SK-N-MC (cell line): ENCODE measurements at places on chromosomes 1 and 21.
A peak's percentile ranks its signal among the peaks of the same experiment; 100 is the strongest.

DNA sequence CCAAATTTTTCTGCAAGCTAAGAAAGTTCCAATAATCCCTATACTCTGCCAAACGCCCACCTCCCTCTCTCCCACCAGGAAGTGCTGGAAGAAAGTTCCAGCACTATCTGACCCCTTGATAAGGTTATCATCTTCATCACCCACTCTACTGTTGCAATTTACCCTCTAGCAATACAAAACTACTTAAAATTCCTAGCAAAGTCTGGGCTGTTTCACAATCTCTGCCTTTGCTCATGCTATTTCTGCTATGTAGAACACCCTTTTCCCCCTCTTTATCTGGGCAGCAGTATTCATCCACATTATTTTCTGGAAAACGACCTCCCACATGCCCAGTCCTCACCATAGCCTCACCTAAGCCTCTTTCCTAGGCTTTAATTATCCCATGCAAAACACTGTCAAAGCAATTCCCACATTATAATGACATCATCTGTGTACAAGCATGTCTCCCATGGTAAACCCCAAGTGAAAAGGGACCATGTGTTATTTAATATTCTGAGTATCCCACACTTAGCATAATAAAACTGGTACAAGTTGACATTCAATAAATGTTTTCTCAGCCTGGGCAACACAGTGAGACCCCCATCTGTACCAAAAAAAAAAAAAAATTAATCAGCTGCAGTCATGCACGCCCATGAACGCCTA lies 12.0 kb downstream of the F11R start:
- DNase-seq = no peak

DNA sequence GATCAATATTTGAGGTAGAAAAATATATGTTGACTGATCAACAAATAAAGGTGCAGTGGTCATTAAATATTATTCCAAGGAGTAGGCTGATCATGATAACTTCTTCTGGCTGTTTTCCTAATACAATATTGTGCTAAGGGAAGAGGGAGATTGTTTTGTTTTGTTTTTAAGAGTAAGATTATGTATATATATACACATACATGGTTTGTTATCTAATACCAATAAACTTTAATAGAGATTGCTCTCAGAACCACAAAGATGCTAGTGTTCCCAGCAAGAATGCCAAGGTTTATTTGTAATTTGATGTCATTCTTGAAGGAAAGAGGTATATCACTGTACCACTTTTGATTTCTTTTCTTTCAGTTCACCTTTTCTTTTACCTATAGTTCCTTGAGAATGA lies 10.1 kb downstream of the CLCA2 start:
- DNase-seq = no peak

GRCh38 chr1:25216123-25216522 lies 16.2 kb downstream of the SYF2 start:
- DNase-seq = no peak

GRCh38 chr1:87826681-87827251 lies 498.1 kb downstream of the LMO4 start:
- DNase-seq = peak; percentile 86

- DNase-seq = no peak
Measured at GRCh38 chr1:35603941-35604340, 30.8 kb downstream of the TFAP2E start.

DNA sequence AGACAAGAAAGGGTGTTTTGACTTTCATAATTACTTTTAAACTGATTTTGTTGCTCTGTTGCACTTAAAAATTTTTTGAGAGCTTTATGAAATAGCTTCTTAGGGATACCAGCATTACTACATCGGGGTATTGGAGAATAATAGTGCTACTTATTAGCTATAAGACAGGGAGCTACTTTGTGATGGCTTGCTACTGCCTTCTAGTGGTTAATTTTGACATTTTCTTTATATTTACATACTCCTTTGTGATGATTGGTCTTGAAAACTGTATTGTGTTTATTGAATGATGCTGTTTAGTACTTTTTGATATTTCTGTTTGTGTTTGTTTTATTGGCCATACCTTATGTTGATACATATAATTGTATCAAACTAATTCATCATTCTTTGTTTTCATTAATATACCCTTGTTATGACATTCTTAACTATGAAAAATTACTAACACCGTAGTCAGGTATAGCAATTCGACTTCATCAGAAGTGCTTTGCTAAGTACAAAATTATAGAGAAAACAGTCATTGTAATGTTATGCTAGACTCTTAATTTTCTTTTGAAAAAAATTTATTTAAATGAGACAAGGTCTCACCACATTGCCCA lies 85.5 kb downstream of the CLIC4 start:
- peak; percentile 87 for DNase-seq

GRCh38 chr1:184052194-184052559 lies 647 bp downstream of the TSEN15 start:
- DNase-seq = no peak
